ENCODE measurements at places on chromosomes 2 and 18.

GRCh38 chr2:230234122-230234722, 8.7 kb downstream of the SP140 start:
- no peak for DNase-seq

GRCh38 chr2:229660951-229661350, 53.4 kb downstream of the DNER start:
- no peak for DNase-seq

- DNase-seq: no peak
Measured at GRCh38 chr2:167492486-167492885, 604.2 kb downstream of the XIRP2 start.

- DNase-seq: no peak
Measured at GRCh38 chr18:75063196-75063595, 145.7 kb downstream of the PTGR3 start.

DNA sequence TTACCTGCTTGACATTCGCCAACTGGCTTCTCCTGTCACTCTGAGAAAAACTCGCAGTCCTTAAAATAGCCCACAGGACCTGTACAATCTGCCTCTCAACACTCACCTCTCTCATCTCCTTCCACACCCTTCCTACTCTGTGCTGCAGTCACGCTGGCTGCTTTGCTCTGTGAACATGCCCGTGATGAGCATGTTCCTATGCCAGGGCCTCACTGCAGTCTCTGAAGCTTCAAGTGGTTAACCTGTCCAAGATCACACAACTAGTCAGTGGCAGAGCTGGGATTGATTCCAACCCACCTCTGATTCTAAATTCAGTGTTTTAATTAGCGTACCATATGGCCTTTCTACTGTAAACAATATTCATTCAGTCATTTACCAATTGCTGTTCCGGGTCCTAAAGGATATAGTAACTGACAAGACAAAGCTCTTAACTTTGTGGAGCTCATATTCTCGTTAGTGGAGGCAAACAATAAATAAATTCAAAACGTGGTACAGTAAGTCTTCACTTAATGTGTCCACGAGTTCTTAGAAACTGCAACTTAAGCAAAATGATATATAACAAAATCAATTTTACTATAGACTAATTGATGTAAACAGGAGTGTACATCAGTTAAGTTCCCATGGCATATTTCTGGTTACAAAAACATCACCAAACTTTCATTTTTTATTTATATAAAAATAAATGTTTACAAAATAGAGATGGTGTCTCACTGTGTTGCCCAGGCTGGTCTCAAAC, 38.9 kb upstream of the FBXO11 start:
- no peak for DNase-seq

- DNase-seq: no peak
Measured at GRCh38 chr2:120358734-120359465, 13.0 kb downstream of the INHBB start.

DNA sequence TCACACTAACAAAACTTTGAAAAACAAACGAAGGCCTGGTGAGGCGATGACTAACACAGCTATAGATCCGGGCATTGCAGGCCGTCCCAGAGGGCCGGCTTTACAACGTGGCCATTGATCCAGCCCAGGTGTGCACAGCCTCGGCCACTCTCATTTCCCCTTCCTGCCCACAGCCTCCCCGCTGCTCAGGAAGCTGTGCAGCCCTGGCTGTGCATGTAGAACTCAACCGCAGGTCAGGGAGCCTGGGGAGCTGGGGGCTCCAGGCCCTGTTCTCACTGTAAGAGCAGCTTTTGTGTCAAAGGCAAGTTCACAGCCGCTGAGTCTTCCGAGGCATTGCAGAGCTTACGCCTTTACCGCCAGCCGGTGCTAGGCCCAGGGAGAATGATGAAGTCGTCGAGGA, 87.2 kb downstream of the LONRF2 start:
- DNase-seq: peak; percentile 63

GRCh38 chr2:196594158-196594557, 45.4 kb upstream of the CCDC150 start:
- no peak for DNase-seq

DNA sequence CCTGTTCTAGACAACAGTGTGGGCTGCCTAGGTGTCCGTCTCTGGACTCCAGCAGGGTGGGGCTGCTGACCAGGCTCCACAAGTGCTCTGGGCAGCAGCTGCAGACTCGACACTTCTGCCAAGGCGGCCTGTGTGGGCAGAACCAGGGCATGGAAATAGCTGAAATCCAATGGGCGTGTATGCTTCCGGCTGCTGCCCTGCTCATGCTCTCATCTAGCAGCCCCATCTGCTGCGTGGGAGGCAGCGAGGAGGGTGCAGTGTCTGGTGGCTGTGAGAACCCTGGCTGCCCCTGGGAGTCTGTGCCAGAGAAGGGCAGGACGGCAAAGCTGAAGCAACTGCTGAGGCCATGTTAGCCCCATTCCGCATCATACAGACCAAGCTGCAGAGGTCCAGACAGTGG, 174.9 kb downstream of the SOX11 start:
- no peak for DNase-seq

DNA sequence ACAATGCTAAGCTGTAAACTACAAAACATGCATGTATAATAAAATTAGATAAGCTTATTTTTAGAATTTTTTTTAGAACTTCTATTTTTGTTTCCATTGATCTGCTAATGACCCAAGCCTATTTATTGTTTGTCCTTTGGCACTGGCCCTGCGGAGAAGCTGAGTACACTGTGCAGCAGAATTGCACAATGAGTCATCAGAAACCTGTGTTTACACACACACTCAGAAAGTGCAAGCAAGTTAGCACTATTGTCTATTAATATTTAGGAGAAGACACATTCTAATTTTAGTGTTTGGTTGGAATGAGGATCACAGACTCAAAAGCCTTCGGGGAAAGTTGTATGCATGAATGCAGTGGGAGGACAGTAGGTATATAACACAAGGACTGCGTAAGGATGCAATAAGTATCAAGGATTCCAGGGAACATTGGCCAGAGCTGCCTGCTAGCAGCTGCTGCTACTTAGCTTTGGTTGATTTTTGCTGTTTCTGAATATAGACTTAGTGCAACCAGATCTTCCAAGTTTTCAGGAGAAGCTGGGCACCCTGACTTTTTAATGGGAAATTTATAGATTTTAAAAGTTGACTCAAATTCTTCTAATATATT, 128.2 kb downstream of the KCNH7 start:
- DNase-seq: no peak

GRCh38 chr2:69916106-69916505, 1.2 kb downstream of the MXD1 start:
- DNase-seq: no peak

GRCh38 chr2:119264781-119265692, 41.4 kb downstream of the STEAP3 start:
- DNase-seq: peak; percentile 65

- DNase-seq: no peak
Measured at GRCh38 chr2:60529136-60529784, 24.2 kb downstream of the BCL11A start.
